Progenitor cell of endocrine pancreas (in vitro differentiated cells): ENCODE measurements at places on chromosomes 2 and 18.

GRCh38 chr2:205427112-205427511, 255.2 kb upstream of the NRP2 start:
- DNase-seq: no peak

GRCh38 chr2:129782633-129782990, 196.9 kb upstream of the RAB6C start:
- no peak for DNase-seq

GRCh38 chr2:230267059-230267458, 41.5 kb downstream of the SP140 start:
- DNase-seq: no peak

DNA sequence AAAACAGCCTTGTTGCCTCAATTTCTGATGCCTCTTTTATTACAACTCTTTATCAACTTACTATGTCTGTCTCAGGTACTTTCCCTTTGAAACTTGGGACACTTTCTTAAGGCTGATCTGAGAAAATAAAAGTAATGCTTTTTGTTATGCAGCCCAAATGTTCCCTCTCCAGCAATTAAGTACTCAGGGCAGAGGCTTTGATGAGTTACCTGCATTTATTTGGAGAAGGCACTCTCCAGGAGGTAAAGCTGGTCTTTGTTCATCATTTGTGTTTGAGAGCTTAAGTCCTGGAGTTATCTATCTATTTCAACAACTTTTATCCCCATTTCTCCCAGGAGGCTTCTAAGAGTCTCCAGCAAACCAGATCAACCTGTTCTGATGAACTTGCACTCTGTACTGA, 259.2 kb downstream of the ASXL3 start:
- no peak for DNase-seq
